ENCODE measurements at places on chromosomes 12 and 14.
A peak's percentile ranks its signal among the peaks of the same experiment; 100 is the strongest.

DNA sequence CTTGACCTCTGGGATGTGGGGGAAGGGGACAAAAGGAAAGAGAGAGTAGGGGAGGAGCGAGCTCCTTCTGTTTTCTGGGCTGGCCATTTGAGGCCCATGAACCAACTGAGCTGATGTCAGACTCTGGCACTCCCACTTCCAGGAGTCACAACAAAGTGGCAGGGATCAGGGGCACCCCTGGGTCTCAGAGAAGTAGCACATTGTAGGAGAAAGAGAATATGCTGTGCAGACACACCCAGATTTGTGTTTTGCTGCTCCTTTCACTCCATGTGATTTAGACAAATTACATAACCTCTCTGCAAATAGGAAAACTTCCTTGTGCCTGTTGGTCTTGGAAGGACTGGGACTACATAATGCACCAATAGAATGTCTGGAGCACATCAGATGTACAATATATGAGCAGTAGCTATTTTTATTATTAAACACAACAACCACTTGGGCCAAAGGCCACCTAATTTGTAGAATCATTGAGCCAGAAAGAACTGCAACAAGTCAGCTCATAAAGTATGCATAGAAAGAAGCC is 265.5 kb downstream of the ZFP36L1 start:
- DNase-seq = no peak

DNA sequence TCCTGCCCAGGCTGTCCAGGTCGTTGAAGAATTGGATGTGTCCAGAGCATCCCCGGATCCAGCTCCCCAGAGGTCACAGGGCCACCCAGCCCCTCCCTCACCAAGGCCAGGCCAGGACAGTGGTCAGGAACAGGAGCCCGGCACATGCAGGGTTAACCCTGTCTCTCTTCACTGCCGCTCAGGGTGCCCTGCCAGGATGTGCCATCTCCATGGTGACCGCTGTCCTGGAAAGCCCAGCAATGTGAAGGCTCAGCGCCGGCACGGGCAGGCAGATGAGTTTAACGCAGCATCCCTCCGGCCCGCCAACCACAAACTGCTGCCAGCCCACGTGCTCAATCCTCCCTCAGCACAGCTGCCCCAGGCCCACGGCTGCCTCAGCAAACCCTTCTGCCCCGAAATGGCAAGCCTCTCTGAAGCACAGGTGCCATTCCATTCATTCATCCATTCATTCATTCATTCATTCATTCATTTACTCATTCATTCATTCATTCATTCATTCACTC is 4.4 kb downstream of the TMEM179 start:
- no peak for DNase-seq

GRCh38 chr14:58878439-58879139 is 240.8 kb downstream of the DACT1 start:
- DNase-seq = no peak

DNA sequence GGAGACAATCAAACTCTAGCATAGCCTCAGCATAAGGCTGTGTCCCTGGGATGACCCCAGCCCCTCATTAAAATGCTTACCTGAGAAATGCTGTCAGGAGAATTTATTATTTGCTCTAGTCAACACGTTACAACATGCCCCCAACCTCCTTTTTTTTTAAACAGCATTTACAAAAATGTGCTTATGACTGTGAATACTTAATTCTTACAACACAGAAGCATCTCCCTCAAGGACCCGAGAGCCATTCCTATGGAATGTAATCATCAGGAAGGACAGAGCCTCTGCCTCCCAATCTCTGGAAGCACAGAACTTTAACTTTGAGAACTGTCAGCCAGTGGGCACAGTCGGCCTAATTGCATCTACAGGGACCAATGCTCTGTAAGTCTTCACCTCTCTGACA is 136.6 kb upstream of the OVCH1 start:
- DNase-seq = no peak

- no peak for DNase-seq
Measured at GRCh38 chr14:72547999-72548398, 345.9 kb downstream of the DPF3 start.

DNA sequence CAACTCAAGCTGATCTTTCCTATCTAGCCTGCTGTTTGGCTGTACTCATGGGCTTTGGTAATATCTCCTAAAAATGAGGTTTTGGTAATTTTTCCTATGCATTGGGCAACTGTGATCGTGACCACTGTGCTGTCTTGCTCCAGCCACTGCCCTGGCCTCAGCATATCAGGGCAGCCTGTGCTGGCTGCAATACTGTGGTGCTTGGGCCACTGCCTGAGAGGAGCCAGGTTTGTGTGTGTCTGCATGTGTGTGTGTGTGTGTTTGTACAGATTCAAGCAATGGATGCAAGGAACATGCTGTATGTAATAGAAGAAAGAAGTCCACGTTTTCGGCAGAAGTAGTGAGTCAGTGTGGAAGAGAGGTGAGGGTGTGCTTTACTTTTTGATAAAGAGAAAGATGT is 13.0 kb downstream of the ERG28 start:
- no peak for DNase-seq

- no peak for DNase-seq
Measured at GRCh38 chr12:126773012-126773411, 1494.0 kb upstream of the TMEM132C start.

- DNase-seq = peak; percentile 72
Measured at GRCh38 chr14:104932676-104933631, 8.3 kb downstream of the PLD4 start.

DNA sequence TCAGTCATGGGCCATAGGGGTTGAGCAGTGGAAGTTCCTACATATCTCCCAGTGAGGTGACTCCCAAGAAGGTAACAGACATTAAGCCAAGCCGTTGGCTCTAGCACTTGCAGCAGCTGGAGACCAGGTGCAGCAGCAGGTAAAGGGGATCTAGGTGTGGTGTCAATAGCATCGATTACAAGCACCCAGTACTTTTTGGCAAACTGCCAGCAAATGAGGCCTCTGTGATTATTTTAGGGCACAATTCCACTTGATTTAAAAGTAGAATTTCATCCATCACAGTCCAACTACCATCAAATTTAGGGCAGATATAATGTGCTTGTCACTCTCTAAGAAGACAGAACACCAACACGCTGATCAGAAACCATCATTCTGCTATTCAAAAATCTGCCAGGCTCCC is 224.1 kb upstream of the EGLN3 start:
- no peak for DNase-seq

- no peak for DNase-seq
Measured at GRCh38 chr12:43914923-43915468, 79.1 kb downstream of the TMEM117 start.

- peak; percentile 45 for DNase-seq
Measured at GRCh38 chr14:96592591-96593386, 90.6 kb downstream of the PAPOLA start.

DNA sequence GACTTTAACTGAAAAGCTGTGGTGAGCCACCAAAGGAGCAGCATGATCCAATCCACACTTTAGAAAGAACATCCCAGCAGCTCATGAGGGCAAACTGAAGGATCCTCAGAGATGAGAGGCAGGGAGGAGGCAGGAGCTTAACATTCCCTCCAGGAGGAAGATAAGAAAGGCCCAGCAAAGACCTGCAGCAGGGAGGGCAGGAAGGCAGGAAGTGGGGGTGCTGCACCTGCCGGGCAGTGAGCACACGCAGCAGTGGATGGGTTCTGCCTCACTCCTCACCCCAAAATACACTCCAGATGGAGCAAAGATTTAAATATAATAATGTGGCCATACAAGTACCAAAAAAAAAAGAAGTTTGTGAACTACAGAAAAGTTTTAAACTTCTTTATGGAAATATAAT is 48.4 kb downstream of the GCH1 start:
- no peak for DNase-seq

DNA sequence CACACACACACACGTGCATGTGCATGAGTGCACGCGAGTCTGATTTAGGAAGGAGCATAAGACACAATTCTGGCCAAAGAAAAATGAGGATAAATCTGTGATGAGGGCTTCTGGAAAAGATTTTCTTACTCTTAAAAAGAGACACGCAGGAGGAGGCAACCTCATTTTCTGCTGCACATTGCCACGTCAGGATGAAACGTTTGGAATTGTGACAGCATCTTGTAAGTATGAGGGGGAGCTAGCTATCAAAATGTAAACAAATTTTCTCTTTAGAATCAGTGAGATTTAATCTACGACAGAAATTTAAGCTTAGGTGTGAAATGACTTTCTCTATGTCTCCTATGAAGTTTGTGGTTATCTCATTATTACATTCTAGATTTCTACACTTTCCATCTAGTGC is 31.1 kb upstream of the NUBPL start:
- no peak for DNase-seq

- peak; percentile 84 for DNase-seq
Measured at GRCh38 chr12:47277972-47278448, 198.3 kb upstream of the AMIGO2 start.

- DNase-seq = no peak
Measured at GRCh38 chr12:64590183-64590582, 20.1 kb upstream of the RASSF3 start.

DNA sequence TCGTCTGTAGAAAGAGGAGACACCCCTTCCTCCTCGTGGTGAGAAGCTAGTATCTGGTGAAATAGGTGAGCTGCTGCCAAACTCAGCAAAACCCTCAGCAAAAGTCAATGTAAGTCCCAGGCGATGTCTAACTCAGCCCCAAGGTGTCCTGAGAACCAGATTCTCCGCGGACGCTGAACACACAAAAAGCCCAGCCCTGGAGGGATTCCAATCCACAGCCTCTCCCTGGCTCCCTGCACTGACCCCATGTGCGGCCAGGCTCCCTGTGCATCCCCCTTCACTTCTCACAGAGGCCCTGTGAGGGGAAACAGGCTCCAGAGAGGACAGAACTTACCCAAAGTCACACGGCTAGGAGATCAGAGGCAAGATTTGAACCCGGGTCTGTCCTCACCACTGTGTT is 81.5 kb downstream of the NINJ2 start:
- DNase-seq = no peak

All from MV-4-11 (cell line).